ENCODE measurements at places on chromosomes 6 and 20. TPM values are rescaled to one million over a fixed set of nuclear protein-coding genes. Genes with fewer than 3 reads are reported as not detected.

The EPHA7 gene
- total RNA-seq = under 0.01 TPM

The COL9A3 gene
- 0.14 TPM for total RNA-seq

The C20orf173 gene
- not detected for total RNA-seq

The MOXD1 gene
- 0.07 TPM for total RNA-seq

The TRIM10 gene
- total RNA-seq = not detected

The CST1 gene
- total RNA-seq = not detected

The ABHD16B gene
- not detected for total RNA-seq

The NRN1 gene
- total RNA-seq = not detected

The MAS1 gene
- not detected for total RNA-seq

The PRICKLE4 gene
- total RNA-seq = 1.1 TPM

The ANGPT4 gene
- total RNA-seq = not detected

The SLC17A1 gene
- not detected for total RNA-seq

The STMND1 gene
- not detected for total RNA-seq

The PDE7B gene
- total RNA-seq = 0.14 TPM

The FKBP1C gene
- 0.34 TPM for total RNA-seq

The RRAGD gene
- 5.1 TPM for total RNA-seq

The ZSCAN26 gene
- total RNA-seq = 6.2 TPM

The PACSIN1 gene
- total RNA-seq = not detected

The ACTL10 gene
- total RNA-seq = 1.7 TPM

The COL20A1 gene
- 0.07 TPM for total RNA-seq

The NKX2-4 gene
- total RNA-seq = not detected

The TAP1 gene
- total RNA-seq = 63.9 TPM

The APCDD1L gene
- under 0.01 TPM for total RNA-seq

The TBXT gene
- not detected for total RNA-seq

The LST1 gene
- total RNA-seq = not detected

The OVOL2 gene
- 11.0 TPM for total RNA-seq

The PLN gene
- total RNA-seq = not detected

The BYSL gene
- 27.0 TPM for total RNA-seq

The TFAP2C gene
- 8.2 TPM for total RNA-seq

The KHDC1 gene
- 0.68 TPM for total RNA-seq

The RSPH3 gene
- total RNA-seq = 6.8 TPM

The SNAI1 gene
- total RNA-seq = not detected

The PAX1 gene
- not detected for total RNA-seq

The BTNL2 gene
- not detected for total RNA-seq

The LZTS3 gene
- 14.4 TPM for total RNA-seq

The ZC3H12D gene
- total RNA-seq = 0.07 TPM

The AVP gene
- not detected for total RNA-seq

The ARHGAP40 gene
- 0.68 TPM for total RNA-seq

The SNAP25 gene
- not detected for total RNA-seq

The VGLL2 gene
- total RNA-seq = not detected

The SAMD5 gene
- 1.4 TPM for total RNA-seq

The R3HDML gene
- not detected for total RNA-seq

The TFAP2A gene
- total RNA-seq = 23.2 TPM

The C4B gene
- 2.1 TPM for total RNA-seq

The CALHM6 gene
- 0.68 TPM for total RNA-seq

The LY6G6D gene
- total RNA-seq = not detected

The CD24 gene
- total RNA-seq = 877 TPM
